Activated T-helper 9 cell treated with anti-CD3 and anti-CD28 coated beads, Interleukin-2, amount 50 U/mL, for 16 hours (primary cell): ENCODE measurements at places on chromosomes 1 and 21.

DNA sequence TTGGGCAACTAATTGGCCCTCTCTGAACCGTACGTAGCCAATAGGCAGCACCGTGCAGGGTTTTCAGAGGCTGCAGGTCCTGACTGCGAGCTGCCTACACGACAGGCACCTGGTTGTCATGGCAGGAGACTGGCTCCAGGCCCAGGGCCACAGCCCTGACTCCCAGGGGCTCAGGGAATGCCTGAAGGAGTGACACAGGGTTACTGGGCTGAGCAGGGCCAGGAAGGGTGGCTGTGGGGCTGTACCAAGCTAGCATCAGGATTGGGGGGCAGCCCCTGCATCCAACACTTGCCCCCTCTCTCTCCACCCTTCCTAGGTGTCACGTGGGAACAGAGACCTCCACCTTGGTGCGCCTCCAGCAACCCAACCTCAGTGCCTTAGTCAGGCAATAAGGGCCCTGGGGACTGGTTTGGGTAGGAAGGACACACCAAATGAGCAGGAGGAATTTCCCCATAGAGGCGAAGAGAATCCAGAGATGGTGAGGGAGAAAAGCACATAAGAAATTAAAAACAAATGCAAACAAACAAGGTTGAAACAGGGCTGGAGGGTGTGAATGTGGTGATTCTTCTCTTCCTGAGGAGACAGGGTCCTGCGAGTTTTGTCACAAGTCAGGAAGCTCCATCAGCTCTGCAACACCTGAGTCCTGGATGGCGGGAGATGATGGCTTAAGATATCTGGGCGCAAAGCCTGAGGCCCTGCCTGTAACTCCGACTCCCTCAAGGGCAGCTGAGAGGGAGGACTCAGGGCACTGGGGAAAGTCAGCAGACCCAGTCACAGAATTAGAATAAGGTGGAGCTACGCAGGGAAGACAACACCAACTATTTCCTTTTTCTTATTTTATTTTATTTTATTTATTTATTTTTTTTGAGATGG, 19.7 kb upstream of the RNU1-4 start:
- DNase-seq = no peak

DNA sequence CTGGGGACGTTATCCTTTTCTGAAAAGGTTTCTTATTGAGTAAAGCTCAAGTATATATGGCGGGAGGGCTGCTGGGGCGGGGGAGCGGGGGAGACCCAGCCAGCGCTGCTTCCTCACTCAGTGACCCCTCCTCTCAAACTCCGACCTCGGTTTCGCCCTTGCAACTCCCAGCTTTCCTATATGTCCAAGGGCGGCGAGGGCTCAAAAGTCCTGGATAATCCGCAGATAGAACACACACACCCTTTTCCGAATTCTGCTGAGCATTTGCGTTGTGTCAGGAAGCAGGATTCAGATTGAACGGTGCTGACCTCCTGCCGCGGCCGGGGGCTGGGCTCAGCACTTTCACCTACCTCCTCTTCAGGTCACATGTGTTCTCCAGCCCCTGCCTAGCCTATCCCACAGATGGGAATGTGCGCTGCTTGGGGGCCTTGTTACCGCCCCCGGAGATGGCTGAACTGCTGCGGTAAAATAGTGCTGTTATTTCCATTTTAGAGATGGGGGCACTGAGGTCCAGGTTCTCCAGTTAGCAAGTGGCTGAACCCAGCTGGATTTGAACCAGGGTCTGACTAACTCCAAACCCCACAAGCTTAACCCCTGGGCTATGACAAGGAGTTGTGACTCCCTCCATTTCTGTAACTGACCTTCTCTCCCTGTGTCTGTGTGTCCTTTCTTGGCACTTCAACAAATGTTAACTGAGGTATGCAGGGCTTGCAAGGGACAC, 795 bp upstream of the AHDC1 start:
- DNase-seq = no peak

- DNase-seq = no peak
Measured at GRCh38 chr1:44281962-44282703, 68.9 kb downstream of the DMAP1 start.

GRCh38 chr1:42852608-42852980, 6.2 kb downstream of the ZNF691 start:
- no peak for DNase-seq

DNA sequence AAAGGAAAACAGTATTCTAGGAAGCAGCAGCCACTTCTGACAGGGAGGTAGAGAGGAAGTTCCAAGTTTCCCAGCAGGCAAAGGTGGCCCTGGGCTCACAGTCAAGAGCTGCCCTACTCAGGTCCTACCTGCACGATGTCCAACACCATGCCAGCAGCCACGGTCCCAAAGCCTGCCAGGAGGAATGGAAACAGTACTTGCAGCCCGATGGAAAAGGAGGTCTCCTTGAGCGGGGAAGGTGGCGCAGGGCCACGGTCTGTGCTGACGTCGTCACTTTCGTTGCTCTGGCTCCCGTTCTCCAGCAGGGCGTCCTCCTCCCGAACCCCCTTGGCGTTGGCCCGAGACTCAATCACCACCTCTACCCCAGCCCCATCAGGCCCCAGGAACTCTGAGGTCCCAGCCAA, 3.1 kb downstream of the SLC41A1 start:
- no peak for DNase-seq

- DNase-seq = no peak
Measured at GRCh38 chr1:66416295-66416694, 117.7 kb upstream of the SGIP1 start.

GRCh38 chr1:209710093-209710492, 5.4 kb downstream of the HSD11B1 start:
- DNase-seq = no peak

- DNase-seq = no peak
Measured at GRCh38 chr1:99600782-99601181, 45.1 kb upstream of the PALMD start.

DNA sequence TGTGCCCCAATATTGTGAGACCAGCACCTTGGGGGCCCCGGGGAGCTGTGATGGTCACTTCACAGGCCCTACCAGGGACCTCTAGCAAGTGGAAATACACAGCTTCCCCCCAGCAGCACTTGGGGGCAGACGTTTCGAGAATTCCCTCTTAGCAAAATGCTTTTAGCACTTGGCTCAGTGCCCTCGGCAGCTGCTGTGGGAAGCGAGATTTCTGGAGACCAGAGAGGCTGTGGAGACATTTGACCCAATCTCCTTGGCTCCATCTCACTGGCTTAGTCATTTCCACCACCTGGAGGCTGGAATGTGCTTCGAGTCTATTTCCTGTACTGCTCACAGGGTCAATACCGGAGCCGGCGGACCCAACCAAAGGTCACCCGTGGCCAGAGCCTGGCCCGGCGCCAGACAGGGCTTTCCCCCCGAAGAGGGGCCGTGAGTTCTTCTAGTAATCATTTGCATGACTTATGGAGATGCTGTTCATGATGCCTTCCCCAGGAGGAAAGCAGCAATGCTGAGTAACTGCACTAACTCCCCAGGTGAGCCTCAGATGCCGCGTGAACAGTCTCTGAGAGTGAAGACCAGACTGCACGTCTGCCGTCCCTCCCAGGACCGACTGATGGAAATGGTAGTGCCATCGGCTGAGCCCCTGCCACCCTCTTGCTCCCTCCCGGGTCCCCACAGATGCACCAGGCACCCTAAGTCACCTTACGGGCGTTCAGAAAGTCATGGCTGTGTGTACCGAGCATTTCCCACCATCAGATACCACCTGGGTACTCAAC, 4.4 kb upstream of the C2CD2 start:
- DNase-seq = no peak

GRCh38 chr1:226799634-226800281, 60.7 kb upstream of the ITPKB start:
- no peak for DNase-seq

DNA sequence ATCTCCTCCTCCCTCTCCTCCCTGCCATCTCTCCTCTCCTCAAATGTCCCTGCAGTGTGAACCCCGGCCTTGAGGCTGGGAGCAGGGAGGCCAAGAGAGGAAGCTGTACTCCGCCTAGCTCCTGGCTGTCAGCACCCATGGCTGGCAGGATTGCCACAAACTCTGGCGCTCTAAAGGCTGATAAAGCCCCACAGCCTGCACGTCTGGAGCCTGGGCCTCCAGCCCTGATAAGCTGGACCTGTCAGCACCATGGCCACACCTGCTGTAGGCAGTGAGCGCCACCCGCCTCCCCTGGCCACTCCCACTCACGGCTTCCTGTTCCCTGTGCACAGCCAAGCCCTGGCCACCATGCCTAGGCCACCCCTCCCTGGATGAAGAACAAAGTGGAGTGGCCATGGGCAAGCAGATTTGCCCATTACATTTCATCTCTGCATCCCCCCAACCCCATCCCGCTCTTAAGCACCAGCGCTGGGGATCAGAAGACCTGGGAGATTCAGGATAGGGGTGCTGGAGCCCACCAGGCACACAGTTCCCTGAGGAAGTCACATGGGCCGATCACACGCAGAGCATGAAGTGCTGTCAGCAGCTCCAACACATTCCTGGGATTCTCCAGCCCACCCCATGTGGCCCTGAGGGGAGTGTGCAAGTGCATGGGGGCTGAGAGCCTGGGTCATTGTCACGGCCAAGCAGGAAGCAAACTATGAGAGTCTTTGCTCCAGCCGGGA, 24.2 kb upstream of the NPPB start:
- DNase-seq = no peak

DNA sequence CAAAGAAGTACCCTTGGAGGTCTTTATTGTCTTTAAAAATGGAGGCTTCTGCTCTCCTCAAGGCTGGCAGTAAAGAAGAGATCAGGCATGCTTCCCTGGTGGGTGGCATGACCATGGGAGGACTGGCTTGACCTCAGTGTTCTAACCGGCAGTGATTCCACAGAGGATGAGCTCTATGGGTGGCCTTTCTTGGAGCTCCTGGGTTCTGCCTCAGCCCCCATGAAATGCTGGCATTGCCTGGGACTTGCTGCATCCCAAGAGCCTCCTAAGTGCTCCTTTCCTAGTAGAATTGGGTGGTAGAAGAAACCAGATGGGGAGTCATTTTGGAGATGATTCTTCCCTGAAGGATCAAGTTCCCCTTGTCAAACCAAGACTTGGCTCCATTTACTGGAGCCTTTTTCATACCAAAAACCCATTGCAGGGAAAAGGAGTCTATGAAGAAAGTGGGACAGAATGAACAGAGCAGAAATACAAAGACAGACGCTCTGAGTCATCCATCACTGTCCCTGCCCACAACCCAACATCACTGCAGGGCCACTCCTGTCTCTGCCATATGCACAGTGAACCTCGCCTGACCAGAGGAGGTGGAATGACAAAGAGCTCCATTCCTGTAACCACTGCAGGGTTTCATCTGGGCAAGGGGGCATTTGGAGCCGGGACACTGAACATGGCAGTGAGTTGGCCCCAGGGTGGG, 42.4 kb downstream of the RIMS3 start:
- DNase-seq = no peak

DNA sequence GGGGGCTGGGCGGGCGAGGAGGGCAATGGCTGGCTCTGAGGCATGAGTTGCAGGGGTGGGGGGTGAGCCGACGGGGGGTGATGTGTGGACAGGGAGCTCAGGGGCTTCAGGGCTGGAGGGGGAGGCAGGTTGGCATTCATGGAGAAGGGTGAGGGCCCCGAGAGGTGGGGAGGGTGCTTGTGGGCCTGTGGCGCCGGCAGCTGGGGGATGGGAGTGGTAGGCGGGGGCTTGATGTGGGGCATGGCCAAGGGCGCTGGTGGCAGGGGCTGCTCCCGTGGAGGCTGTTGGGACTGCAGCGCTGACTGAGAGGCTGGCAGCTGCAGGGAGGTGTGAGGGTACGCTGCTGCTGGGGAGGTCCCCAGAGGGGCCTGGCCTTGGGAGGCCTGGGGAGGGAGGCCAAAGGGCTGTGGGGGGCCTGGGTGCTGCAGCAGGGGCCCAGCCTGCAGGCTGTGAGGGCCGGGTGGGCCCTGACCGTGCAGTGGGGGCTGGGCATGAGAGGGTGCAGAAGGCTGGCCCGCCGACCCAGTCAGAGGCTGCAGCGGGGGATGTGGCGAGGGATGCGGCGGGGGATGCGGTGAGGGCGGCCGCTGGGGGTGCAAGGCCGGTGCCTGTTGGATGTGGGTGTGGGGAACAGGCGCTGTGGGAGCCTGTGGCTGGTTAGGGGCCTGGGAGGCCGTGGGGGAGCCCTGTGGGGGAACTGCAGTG, 42.7 kb downstream of the SLC45A1 start:
- no peak for DNase-seq

- no peak for DNase-seq
Measured at GRCh38 chr1:244651956-244652622, 837 bp upstream of the DESI2 start.

- DNase-seq = no peak
Measured at GRCh38 chr1:156858555-156858956, 361 bp downstream of the INSRR start.

- DNase-seq = no peak
Measured at GRCh38 chr1:96715482-96715881, 6.1 kb upstream of the PTBP2 start.

GRCh38 chr1:224380003-224380402, 23.3 kb downstream of the CNIH4 start:
- peak; percentile 18 for DNase-seq
